Activated CD4-positive, alpha-beta T cell treated with anti-CD3 and anti-CD28 coated beads for 36 hours (primary cell): ENCODE measurements at places on chromosomes 2 and 18.
A peak's percentile ranks its signal among the peaks of the same experiment; 100 is the strongest.

GRCh38 chr18:38453880-38454279 is 888.3 kb upstream of the CELF4 start:
- DNase-seq = no peak

DNA sequence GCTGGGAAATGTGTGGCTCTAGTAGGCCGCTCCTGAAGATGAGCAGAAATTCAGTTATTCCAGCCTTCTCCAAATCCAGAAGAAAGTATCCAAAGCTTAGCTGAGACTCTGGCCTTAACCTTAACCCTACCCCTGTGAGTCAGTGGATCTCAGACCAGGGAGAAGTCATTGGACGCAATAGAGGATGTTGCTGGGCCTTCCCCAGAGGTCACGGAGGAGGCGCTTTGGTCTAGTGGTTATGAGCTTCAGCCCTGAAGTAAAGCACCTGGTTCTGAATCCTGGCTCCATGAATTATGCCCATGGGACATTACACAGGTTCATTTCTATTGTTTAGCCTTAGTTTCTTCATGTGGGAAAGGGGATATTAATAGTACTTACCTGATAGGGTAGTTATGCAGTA is 24.0 kb downstream of the PKDCC start:
- no peak for DNase-seq

DNA sequence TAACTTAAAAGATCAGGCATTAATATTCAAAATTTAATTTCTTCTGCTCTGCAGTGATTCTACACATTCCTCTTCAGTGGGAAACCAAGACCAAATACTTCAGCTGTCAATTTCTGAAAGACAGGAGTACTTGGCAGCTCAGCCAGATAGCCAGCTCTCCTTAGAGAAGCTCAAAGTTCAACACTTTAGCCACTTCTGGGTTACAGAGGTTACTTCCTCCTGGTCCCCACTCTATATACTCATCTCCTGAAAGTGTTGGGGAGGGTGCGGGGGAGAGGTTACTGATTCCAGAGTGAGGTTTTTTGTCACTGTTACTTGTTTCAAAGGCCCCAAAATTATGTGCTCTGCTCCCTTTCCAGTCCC is 4.1 kb downstream of the CYTIP start:
- DNase-seq = peak; percentile 74

- no peak for DNase-seq
Observed at GRCh38 chr2:234031207-234031606, 19.3 kb upstream of the SPP2 start.

GRCh38 chr2:228688007-228688645 is 506.6 kb upstream of the SPHKAP start:
- DNase-seq = no peak

GRCh38 chr2:120571015-120571728 is 164.5 kb upstream of the GLI2 start:
- no peak for DNase-seq

DNA sequence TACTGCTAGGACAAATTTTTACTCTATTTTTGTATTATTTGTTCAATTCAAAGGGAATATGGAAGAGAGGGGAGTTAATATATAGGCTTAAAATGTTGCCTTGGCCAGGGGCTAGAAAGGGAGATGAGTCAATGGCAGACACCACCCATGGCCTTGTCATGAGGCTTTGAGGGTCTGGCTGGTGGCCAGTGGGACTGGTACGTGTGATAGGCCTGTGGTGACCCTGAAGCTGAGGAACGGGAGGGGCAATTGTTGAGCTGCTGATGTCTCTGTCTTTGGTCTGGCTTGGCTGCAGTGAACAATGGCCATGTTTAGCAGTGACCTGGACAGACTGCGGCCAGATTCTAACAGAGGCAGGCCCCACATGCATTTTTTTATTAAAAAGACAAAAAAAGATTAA is 18.5 kb downstream of the GKN1 start:
- no peak for DNase-seq

DNA sequence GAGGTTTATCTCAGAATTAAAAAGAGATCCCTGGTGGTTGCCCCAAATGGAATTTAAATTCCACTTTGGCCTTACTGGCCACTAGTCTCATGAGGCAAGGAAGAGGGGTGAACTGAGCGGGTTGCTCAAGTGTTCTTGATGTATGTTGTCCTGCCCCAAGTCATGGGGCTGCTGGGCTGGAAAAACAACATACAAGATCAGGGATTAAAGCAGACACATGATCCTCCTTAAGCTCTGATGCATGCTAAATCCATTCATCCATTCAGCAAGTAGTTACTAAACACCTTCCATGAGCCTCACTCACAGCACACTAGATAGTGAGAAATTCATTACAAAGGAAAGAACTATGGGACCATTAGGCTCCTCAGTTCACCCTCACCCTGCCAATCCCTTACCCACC is 196.3 kb downstream of the MREG start:
- no peak for DNase-seq

- no peak for DNase-seq
Observed at GRCh38 chr18:28115149-28115550, 61.8 kb downstream of the CDH2 start.

DNA sequence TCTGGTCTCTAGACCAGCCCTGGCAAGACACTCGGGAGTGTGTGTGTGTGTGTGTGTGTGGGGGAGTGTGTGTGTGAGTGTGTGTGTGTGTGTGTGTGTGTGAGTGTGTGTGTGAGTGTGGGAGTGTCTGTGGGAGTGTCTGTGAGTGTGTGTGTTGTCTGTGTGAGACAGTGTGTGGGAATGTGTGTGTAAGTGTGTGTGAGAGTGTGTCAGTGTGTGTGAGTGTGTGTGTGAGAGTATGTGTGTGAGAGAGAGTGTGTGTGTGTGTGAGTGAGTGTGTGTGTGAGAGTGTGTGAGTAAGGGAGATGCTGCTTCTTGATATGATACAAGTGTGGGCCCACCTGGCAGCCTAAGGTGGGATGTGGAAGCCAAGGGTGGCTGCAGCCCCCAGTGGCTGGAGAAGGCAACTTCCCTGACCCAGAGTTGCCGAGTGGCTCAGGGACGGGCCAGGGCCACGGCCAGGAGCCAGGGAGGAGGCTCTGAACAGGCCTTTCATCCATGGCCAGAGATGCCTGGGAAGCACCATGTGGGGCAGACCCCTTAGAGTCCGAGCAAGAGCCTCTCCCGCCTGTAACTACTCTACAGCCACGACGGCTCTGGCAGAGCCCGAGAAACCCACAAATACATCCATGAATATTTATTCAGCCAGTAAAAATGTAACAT is 159.3 kb upstream of the MYCN start:
- DNase-seq = no peak

DNA sequence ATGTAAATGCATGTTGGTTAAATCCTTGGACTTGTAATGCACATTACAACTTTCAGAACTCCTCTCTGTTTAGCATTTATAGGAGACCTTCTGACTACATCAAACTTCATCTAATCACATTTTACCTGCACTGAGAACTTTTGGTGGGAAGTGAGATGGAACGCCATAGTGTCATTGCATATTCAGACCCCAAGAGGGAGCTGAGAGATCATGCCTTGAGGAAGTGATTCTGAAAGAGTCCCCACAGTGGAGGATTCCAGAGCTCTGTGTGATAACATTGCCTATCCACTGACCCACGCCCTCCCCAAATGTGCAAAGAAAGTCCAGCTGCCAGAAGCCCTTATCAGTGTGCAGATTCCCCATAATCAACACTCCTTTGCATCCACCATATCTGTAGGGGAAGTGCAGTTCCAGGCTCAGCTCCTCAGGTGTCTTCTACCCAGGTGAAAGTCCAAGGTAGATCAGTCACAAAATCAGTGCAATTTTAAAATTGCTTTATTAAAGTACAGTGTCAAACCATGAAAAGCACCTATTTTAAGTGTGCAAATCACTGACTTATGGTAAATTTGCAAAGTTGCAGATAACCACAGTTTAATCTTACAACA is 212.4 kb downstream of the RPIA start:
- peak; percentile 9 for DNase-seq

DNA sequence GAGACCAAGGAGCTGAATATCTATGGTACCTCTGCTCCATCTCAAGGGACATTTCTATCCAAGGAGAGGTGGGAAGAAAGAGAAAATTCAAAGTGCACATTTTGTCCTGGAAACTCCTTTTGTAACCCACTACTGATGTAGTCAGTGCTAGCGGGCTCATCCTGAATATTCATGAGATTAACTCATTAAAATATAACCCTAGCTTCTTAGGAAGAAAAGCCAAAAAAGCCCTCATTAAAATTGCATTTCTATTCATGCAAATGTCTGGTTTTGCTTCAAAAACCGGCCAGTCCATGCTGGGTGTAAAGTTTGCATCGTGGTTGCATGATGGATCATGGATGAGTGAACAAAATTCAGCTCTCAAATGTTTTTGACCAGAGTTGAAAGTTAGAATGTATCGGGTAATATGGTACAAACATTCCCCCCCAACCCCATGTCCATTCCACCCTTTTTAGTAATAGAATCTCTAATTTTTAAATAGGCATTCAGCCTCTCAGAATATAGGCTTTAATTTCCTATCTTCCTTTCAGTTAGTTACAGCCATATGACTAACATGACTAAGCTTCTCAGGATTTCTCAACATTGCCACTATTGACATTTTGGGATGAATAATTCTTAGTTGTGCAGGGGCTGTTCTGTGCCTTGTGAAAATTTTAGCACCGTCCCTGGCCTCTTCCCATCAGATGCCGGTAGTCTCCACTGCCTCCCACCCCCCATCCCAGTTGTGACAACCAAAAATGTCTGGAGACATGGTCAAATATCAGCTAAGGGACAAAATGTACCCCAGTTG is 104.2 kb upstream of the RND3 start:
- DNase-seq = no peak

- DNase-seq = peak; percentile 81
Observed at GRCh38 chr2:7567646-7568045, 650.4 kb downstream of the RNF144A start.

- DNase-seq = no peak
Observed at GRCh38 chr2:164453656-164454305, 167.5 kb downstream of the GRB14 start.

DNA sequence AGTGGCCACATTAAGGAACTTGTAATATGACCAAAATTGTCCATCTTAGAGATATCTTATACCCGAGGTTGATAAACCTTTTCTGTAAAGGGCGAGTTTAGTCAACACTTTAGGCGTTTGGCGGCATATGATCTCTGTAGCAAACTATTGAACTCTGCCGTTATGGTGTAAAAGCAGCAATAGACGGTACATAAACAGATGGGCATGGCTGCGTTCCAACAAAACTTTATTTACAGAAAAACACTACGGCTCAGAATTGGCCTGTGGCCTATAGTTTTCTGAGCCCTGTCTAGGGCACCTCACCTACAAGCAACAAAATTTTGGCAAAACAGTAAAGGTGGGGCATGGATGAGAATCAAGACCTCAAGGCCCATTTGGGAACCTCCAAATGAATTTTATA is 121.9 kb upstream of the HAAO start:
- no peak for DNase-seq

DNA sequence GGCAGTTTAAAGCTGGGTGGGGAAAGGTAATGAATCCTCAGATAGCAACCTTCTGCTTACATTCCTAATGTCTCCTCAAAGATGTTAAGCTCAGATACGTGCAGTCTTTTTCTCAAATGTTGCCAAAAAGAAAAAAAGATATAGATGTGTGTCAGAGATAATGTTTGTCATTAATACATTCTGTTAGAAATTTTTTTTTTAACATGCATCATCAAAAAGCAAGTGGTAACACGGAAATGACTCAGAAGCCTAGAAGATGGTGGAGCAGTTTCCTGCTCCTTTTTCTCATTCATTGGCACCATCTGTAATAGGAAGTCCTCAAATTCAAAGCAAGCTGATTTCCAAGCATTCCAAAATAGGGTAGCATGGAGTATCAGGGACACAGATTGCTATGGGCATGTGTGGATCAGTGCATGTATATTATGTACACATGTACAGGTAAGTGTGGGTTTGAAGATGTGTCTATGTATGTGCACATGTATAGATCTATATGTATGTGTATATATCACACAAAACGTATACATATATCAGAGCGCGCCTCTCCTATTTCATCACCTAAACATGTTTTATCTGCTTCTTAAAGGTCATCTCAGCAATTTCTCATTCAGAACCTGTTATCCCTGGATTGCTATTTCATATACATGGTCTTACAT is 79.9 kb upstream of the ITGB6 start:
- no peak for DNase-seq

- DNase-seq = no peak
Observed at GRCh38 chr2:108194409-108195132, 45.2 kb upstream of the SULT1C3 start.

GRCh38 chr2:219509780-219510511 is 4.3 kb upstream of the ASIC4 start:
- peak; percentile 77 for DNase-seq
